ENCODE measurements at places on chromosomes 16 and 17.

GRCh38 chr17:73118951-73119391 lies 26.5 kb upstream of the SLC39A11 start:
- peak; percentile 75 for DNase-seq

GRCh38 chr17:63309021-63309420 lies 137.1 kb downstream of the CYB561 start:
- no peak for DNase-seq

DNA sequence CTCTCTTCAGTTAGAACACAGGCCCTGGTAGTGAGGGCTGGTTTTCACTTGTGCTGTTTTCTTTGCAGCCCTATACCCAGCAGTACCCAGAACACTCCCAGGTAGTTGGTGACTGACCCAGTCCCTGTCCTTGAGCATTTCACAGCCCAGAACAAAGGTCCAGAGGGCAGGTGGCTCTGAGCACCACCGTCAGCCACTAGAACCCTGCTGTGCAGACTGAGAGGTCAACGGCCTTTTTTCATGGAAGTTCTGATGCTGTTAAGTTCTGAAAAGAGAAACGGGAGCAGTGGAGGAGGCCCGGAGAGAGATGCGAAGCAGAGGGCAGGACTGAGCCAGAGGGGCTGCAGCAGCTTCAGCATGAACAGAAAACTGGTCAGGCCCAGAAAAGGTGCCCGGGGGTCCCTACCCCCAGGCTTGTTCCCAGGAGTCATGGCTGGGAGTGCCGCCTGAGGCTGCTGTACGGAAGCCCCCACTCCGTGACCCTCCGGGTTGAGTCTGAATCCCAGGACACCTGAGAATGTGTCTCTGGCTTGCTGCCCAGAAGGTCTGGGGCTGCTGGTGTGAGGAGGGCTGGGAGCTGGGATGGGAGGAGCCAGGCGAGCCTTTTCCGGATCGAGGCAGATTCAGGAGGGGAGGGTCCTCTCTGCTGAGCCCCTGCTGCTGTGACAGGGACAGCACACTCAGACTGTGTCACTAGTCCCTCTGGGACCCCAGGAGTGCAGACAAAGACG lies 8.7 kb downstream of the ZNF276 start:
- DNase-seq, result no peak

DNA sequence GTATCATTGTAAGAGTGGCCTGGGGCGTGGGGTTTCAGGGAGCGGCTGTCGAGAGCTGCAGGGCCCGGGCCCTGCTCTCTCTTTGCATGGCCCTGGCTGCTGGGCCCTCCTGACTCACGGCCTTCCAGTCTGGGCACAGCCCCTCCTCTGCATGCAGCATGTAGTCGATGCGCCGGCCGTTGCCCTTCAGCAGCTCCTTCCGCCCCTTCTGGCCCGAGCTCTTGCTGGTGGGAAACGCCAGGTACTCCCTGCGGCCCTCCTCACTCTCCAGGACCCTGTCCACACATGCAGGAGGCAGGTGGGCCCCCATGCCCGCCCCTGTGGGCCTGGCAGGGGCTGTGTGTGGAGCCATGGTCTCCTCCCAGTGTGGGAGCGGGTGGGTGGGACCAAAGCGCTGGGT lies 50.7 kb downstream of the PRMT7 start:
- no peak for DNase-seq

- no peak for DNase-seq
These were observed 16.4 kb downstream of the GAA start for GRCh38 chr17:80117491-80118401.

DNA sequence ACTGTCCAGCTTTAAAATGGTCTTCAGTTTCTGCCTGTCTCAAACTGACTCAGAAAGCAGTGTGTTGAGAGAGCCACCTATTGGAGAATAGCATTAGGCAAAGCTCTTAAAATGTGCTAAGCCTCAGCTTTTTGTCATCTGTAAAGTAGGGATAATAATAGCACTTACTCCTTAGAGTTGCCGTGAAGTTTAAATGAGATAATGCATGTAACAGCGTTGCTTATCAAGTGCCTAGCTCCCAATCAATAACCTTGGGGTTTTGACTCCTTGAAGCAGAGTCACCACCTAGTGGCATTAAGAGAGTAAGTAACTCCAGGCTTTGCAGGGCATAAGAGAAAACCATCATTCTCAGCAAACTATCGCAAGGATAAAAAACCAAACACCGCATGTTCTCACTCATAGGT lies 163.3 kb downstream of the HS3ST2 start:
- DNase-seq, result peak; percentile 17

- DNase-seq, result no peak
These were observed 19.8 kb downstream of the SLC7A5 start for GRCh38 chr16:87849419-87850008.

DNA sequence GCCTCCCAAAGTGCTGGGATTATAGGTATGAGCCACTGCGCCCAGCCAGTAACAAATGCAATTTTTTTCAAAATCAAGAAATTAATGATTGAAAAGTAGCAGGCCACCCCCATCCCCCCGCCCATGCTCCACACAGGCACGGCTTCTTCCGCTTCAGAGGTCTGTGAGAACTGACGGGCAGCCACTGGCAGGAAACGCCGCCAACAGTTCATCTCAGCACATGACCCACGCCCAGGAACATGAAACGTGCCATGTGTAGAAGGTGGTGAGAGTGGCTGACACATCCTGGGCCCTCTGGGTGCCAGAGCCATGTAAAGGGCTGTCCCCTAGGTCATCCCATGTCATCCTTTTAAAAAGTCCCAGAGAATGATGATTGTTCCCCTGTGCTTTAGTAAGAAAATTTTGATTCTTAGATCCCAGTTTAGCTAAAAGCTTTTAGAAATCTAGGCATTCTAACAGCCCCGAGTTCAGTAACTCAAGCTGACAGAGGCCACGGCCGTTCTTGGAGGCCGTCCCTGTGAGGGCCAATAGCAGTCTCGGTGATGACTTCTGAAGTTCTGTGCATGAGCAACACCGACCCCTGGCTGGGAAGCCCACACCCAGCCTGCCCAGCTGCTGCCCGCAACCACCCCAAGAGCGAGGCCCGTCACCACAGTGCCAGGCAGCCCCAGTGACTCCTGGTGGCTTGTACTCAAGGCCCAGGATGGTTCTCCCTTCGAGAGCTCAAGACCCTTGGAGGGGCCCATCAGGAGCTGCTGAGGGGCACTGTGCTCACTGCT lies 52.1 kb downstream of the KLHDC4 start:
- no peak for DNase-seq

DNA sequence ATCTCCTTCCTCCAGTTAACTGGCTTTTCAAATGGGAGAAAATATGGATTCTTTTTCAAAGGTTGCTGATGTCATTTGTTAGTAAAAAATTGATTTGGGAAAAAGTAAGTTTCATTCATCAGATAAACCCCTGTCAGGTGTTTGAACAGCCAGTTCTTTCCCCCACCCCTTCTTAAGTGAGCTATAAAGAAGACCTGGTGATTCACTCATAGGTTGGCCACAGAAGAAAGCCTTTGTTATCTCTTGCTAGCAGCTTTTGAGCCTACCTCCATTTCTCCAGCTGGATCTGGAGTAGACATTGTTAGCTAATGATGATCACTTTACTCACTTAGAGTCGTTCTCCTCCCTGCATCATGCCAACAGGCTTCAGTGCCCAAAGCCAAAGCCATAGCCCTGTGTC lies 63.0 kb downstream of the NLK start:
- DNase-seq, result no peak

GRCh38 chr17:55284001-55284884 lies 19.5 kb downstream of the HLF start:
- DNase-seq, result no peak

- DNase-seq, result no peak
These were observed 124.5 kb upstream of the LHX1 start for GRCh38 chr17:36812762-36813161.

- no peak for DNase-seq
These were observed 76.5 kb downstream of the GPRC5B start for GRCh38 chr16:19808061-19808641.

- no peak for DNase-seq
These were observed 66.0 kb downstream of the SMPD3 start for GRCh38 chr16:68382296-68382718.

- no peak for DNase-seq
These were observed 68.6 kb downstream of the CCDC182 start for GRCh38 chr17:57676543-57676942.

- no peak for DNase-seq
These were observed 1.9 kb upstream of the CAPN15 start for GRCh38 chr16:525520-526180.

DNA sequence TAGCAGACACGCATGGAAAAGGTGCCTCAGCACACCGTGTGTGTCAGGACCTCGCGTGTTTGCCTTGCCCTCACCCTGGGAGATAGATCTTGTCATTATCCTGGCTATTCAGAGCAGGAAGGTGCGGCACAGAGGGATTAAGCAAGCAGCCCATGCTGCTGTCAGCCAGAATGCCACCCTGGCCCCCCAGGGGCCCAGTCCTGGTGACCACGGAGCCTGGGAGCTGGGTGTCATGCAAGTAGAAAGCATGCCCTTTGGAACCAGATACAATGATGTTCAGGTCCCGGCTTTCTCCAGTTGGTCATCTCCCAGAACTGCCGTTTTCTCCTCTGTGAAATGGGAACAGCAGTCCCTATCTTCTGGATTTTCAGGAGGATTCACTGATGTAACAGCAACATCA lies 29.9 kb downstream of the CACNG4 start:
- no peak for DNase-seq

GRCh38 chr16:55042556-55043432 lies 112.1 kb downstream of the IRX5 start:
- DNase-seq, result no peak

DNA sequence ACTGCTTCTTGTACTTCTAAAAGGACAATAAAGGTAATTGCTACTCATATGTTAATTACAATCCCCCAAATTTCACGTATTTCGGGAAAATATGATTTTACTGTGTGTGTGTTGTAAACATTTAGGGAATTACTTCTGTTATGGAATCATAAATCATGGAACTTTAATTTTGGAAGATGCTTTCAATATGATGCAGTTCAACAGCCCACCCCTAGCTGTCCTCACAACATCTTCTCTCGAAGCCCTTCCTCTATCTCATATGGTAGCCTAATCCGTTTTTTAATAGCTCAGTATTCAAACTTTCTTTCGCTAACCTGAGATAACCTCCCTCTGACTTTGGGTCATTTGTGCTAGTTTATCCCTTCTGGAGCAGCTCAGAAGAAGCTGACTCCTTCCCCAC lies 78.4 kb downstream of the ANKFN1 start:
- DNase-seq, result no peak

GRCh38 chr16:22161999-22162655 lies at the start of gene SDR42E2:
TSS of gene SDR42E2 (plus strand) at chr16:22162506. CDS start at chr16:22165583, 3,077 bp downstream.
- peak; percentile 42 for DNase-seq

DNA sequence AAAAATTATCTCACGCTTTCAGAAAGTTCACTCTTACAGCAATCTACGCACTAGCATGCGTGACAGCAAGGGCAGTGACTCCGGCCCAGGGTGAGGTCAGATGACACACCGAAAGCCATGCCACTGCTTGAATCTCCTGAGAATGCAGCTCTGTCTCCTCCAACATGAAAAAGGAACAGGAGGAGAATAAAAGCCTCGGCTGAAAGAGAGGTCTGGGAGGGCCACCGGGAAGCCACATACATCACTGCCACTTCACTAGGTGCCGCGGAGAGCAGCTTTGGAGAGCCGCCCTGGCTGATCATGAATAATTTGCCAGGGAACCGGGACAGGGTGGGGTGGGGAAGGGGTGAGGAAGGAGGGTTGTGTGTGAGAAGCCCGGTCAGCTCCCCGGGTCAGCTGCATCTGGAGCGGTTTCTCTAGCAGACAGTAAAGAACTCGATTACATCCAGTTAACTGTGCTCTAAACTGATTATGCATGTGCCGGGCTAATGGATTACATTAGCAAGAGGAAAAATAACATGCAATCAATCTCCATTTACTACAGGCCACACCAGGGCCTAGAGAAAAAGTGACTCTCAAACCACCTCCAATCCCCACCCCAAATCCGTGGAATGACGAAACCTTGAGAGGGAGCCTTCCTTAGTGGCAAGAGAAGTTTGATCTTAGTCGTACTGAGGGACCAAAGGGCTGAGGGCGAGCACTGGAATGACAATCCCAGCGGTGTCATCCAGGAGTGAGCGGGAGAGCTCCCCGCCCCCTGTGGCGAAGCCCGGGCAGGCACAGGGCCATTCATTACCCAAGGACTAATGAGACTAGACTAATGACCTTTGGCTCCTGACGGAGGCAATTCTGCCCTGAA lies 100.3 kb downstream of the ZFHX3 start:
- DNase-seq, result no peak

Measured in NCI-H1417 (cell line).